ENCODE measurements at places on chromosomes 6 and 20.
A peak's percentile ranks its signal among the peaks of the same experiment; 100 is the strongest.

DNA sequence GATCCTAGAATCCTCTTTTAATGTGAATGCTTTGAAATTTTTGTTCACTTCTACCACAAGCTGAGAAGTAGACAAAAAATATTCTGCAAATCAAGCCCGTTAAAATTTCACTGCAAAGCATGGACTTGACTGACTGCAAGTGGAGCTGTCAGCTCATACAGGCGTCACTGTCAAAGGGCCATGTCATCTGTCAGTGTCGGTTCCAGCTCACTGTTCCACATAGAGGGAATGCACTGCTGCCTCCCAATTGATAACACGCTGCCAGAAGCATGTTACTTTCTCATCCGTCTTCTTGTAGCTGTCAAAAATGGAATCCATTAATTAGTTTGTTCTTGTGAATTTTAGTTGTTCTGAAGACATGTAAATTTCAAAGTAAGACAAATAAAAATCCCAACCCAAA, 50.4 kb upstream of the FBXL4 start:
- no peak for ATAC-seq

DNA sequence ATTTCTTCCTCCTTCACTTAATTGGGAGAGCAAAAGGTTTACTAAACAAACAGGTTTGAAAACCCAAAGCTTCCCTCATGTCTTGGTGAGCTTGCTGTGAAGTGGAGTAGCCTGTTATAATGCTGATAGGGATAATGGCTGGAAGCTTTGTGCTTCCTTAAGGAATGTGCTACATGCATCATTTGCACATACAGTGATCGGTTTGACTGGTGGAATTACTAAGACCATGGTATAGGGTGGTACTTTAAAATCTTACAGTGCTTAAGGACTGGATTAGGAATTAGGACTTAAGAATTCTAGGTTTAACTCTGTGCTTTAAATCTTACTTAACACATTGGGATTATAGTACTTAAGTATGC, 75.7 kb downstream of the ARID1B start:
- ATAC-seq, result no peak

DNA sequence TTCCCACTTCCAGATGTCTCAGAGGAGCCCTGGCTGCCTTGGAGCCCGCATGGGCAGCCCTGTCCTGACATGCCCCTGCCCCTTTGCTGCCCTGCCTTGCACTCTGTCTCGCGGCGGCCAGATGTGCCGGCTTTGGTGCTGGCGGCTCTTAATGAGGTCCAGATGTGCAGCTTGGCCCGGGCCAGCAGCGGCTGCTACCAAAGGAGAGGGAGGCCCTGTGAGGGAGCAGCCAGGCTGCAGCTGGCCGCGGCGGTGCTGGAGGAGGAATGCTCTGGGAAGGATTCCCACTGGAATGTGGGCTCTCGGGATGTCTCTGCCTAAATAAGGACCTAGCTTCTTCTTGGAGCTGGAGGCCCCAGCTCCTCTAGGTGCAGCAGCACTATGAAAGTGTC, 72.4 kb downstream of the FGD2 start:
- peak; percentile 95 for ATAC-seq

- peak; percentile 61 for ATAC-seq
Observed at GRCh38 chr6:45445364-45445748, 67.6 kb upstream of the SUPT3H start.

- no peak for ATAC-seq
Observed at GRCh38 chr6:126873351-126873750, 245.1 kb upstream of the RSPO3 start.

GRCh38 chr6:106098383-106099234, 12.5 kb downstream of the PRDM1 start:
- peak; percentile 60 for ATAC-seq

- ATAC-seq, result no peak
Observed at GRCh38 chr6:13680448-13680968, 31.1 kb downstream of the RANBP9 start.

DNA sequence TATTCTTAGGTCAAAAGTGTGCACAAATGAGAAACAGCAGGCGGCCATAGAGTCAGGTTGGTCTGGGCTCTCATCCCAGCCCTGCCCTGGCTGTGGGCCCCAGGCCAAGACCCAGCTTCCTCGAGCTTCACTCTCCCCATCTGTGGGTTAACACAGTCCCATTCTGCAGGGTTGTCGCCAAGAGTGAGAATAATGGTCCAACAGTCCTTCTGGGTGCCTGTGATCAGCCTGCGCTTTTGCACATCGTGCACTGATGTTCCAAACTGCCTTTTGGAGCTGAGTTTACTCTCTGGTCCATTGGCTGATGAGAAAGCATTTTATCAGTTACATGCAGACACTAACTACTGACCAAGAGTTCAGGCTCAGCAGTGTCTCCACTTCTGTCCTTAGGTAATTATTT, 82.6 kb downstream of the INSM1 start:
- ATAC-seq, result peak; percentile 95

- peak; percentile 99 for ATAC-seq
Observed at GRCh38 chr6:127737009-127737486, 160.1 kb downstream of the C6orf58 start.

GRCh38 chr6:84526631-84527030, 237.8 kb downstream of the TBX18 start:
- no peak for ATAC-seq

- ATAC-seq, result no peak
Observed at GRCh38 chr6:123316733-123317323, 319.9 kb downstream of the TRDN start.

GRCh38 chr20:15113144-15113773, 775.8 kb upstream of the FLRT3 start:
- no peak for ATAC-seq

GRCh38 chr6:159450815-159451465, 242.1 kb downstream of the SOD2 start:
- ATAC-seq, result no peak

DNA sequence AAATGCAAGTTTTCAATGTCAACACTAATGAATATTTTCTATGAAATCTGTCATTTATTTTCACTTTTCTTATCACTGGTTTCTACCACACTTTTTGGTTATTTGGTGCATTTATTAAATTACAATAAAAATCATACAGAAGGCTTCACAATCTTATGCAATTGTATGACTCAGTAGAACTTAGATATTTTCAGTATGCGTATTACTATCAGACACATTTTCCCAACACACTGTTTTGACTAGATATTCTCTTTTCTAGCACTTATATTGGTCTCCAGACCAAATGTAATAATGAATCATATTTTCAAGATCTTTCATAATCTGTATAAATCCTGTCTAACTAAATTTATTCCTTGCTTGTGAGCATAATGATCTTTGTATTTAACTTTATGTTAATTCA, 74.1 kb downstream of the FAM83B start:
- ATAC-seq, result no peak

- no peak for ATAC-seq
Observed at GRCh38 chr6:284486-284885, 7.8 kb upstream of the DUSP22 start.

DNA sequence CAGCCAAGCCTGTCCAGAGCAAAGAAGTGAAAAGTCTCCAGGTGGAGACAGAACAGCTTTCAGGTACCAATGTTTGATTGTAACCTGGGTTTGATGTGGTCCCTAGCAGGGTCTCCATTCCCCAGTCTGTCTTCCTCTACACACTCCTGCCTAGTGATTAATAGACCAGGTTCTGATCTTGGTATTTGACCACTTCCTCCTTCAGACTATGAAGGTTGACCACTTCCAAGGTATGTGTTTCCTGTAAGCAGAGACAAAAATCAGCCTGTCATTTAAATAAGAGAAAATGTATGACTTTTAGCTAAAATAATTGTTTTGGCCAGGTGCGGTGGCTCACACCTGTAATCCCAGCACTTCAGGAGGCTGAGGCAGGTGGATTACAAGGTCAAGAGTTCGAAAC, 41.8 kb upstream of the TOP1 start:
- ATAC-seq, result no peak

DNA sequence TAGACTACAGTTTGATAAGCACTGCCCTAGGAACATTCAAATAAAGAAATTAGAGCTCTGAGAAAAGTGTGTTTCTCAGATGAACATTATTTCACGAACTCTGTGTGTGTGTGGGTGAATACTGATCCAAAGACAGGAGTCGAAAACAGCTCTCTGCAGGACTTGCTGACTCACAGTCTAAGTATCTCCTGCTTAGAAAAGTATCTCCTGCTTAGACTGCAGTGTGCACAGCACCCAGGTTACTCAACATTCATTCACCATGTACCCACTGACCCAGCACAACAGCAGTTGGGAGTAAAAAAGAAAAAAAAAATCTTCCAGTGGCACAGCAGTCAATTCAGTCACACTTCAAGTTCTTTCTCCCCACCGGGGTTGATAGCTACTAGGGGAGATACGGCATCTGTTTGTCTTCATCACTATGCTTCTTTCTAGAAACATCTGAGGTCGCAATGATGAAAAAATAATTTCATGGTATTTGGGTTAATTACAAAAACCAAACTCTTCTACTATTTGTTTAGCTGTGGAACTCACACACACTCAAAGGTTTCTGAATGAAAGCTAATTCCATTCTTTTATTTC, 48.0 kb downstream of the GCLC start:
- ATAC-seq, result peak; percentile 68

GRCh38 chr6:130421585-130421984, 55.8 kb downstream of the TMEM200A start:
- ATAC-seq, result peak; percentile 45

GRCh38 chr20:17761604-17762003, 61.8 kb downstream of the BANF2 start:
- ATAC-seq, result peak; percentile 73

GRCh38 chr6:157632821-157633220, 190.2 kb upstream of the SNX9 start:
- ATAC-seq, result peak; percentile 86

DNA sequence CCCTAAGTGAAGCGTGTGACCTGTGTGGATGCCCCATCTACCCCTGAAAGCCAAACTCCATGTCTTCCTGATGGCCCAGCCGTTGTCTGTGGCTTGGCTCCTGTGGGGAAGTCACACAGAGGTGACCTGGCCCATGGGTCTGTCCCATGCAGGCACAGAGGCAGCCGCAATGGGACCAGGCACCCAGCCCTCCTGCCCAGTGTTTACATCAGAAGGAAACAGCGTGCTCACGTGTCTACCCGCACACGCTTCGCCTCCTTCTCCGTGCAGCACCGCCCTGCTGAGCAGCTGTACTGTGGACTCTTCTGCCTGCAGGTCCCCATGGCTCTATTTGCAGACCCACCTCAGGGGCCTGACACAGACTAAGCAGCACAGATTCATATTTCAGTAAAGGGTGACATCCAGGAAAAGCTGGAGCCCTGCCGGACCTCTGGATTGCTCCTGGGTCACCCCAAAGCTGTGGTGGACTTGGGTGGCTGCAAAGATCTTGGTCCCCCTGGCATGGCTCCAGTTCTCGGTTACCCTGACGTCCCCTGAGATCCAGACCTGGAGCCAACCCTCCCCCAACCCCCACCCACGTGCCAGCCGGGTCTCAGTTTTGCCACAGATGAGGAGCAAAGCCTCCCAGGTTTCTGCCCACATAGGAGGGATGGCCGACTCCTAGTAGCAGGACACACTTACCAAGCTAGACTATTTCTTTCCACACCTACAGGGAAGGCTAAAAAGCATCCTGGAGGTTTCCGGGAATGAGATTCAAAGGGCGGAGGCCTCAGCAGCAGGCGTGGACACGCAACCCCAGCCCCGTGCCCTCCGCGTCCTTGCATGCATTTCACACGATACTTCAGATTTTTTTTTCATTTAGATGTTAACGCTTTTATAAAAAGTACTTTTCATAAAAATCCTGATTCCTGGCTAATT, 120.3 kb downstream of the CDH4 start:
- no peak for ATAC-seq

DNA sequence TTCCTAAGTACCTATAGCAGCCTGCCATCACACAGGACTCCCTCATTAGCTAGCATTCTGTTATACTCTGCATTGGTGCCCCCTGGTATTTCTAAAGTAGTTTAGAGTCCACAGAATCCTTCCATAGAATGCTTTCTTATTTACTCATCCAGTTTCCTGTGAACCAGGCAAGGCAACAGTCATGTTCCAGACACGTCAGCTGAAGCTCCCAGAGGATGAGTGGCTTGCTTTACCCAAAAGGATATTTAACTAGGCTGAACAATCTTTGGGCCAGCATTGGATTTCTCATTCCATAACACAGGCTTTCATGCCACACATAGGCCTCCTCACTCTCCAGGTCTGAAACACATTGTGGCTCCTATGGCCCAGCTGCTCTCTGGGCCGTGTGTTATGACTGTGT, 203.8 kb upstream of the MAP3K7 start:
- ATAC-seq, result peak; percentile 82

- no peak for ATAC-seq
Observed at GRCh38 chr6:168226902-168227318, 92.7 kb downstream of the DACT2 start.

GRCh38 chr6:85392379-85392778, 57.5 kb upstream of the NT5E start:
- ATAC-seq, result no peak

DNA sequence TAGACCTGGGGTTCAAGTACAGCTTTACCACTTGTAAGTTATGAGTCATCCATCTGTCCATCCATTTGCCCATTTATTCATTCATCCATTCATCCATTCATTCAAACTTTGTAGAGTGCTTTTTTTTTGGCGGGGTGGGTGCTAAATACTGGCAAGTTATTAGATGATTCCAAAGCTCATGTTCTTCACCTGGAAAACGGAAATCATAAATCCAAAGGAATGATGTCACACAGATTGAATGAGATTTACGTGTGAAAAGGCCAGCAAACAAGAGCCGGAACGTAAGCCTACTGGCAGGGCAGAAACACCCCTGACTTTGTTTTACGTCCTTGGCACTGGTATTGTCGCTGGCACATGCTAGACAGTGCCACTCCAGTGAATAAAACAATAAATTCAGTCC, 480.9 kb upstream of the CHD6 start:
- no peak for ATAC-seq

- peak; percentile 75 for ATAC-seq
Observed at GRCh38 chr20:32743237-32744112, at the start of gene COMMD7. COMMD7 (minus strand) TSS chr20:32743467; CDS start chr20:32743391, 76 bp downstream.

- ATAC-seq, result no peak
Observed at GRCh38 chr20:22342410-22342809, 242.0 kb downstream of the FOXA2 start.

- no peak for ATAC-seq
Observed at GRCh38 chr6:165543781-165544180, 119.3 kb downstream of the PDE10A start.

- ATAC-seq, result no peak
Observed at GRCh38 chr20:3681931-3682781, at the start of gene ADAM33. ADAM33 (minus strand) TSS chr20:3682010; CDS start chr20:3682004, 6 bp downstream.

- no peak for ATAC-seq
Observed at GRCh38 chr20:40325006-40325568, 363.9 kb downstream of the MAFB start.

DNA sequence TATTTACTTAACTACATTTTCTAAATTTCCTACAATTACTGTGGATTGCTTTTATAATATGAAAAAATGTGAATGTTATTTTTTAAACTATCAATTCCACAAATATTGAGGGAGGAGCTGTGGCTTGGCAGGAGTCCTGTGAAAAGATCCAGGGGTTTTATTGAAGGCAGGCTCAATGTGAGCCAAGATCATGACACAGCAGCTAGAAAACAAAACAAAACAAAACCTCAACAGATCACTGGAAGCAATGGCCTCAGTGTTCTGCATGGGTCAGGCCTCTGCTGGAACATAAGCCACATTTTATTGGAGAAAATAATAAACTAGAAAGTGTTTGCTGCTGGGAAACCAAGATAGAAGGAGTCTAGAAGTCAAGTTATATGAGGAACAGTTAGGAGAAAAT, 19.4 kb upstream of the RCAN2 start:
- ATAC-seq, result no peak

- ATAC-seq, result no peak
Observed at GRCh38 chr6:13177664-13178063, 150.7 kb downstream of the TBC1D7 start.

GRCh38 chr6:96211341-96211740, 195.6 kb downstream of the FUT9 start:
- ATAC-seq, result no peak

All from SK-N-SH treated with all-trans-retinoic acid at 6 μM for 48 hours (cell line).